Stimulated activated CD8-positive, alpha-beta memory T cell treated with anti-CD3 and anti-CD28 coated beads, Interleukin-4, amount 100 ng/mL, for 1 hour (primary cell): ENCODE measurements at places on chromosomes 16 and 17.

- no peak for DNase-seq
Observed at GRCh38 chr17:14672830-14673229, 371.9 kb downstream of the HS3ST3B1 start.

GRCh38 chr16:578870-579405 is 9.2 kb downstream of the PIGQ start:
- DNase-seq: peak; percentile 19

- no peak for DNase-seq
Observed at GRCh38 chr17:55490376-55490775, 20.9 kb downstream of the SMIM36 start.

DNA sequence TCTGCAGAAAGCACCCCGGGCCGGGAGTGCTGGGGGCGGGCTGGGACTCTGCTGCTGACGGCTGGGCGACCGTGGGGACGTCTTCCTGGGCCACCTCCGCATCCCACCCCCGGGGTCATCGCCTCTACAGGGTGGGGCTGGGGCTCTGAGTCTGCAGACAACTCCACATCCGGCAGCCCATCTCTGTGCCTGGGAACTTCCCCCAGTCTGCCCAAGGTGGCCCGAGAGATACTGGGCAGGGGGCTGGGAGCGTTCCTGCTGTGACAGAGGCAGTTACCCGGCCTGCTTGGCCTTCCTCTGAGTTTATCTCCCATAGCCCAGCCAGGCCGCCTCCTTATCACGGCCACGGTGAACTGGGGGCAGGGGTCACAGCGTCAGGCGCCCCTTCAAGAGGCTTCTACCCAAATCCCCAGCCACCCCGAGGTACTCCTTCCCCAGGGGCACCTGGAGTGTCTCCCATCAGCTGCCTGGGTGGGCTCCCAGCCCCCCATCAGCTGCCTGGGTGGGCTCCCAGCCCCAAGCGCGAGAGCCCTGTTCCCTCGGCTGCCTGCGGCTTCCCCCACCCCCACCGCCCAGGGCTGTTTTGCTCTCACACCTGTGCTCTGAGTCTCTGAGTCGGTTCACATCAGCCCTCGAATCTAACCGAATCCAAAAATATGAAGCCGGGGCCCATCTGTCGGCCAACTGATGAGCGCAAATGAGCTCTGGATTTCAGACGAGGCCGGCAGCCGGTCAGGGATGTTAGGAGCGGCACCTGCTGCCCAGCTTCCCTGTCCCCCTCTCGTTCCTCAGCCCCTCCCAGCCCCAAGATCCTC is 15.6 kb upstream of the CBFA2T3 start:
- no peak for DNase-seq

DNA sequence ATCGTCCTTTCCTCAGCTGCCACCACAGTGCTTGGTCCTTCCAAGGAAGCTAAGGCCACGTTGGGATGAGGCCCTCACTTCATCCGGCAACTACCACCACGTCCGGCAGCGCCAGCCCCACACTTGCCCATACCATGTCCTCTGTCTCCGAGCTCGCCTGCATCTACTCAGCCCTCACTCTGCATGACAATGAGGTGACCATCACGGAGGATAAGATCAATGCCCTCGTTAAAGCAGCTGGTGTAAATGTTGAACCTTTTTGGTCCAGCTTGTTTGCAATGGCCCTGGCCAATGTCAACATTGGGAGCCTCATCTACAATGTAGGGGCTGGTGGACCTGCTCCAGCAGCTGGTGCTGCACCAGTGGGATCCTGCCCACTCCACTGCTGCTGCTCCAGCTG is 44.9 kb downstream of the TTC19 start:
- DNase-seq: no peak

DNA sequence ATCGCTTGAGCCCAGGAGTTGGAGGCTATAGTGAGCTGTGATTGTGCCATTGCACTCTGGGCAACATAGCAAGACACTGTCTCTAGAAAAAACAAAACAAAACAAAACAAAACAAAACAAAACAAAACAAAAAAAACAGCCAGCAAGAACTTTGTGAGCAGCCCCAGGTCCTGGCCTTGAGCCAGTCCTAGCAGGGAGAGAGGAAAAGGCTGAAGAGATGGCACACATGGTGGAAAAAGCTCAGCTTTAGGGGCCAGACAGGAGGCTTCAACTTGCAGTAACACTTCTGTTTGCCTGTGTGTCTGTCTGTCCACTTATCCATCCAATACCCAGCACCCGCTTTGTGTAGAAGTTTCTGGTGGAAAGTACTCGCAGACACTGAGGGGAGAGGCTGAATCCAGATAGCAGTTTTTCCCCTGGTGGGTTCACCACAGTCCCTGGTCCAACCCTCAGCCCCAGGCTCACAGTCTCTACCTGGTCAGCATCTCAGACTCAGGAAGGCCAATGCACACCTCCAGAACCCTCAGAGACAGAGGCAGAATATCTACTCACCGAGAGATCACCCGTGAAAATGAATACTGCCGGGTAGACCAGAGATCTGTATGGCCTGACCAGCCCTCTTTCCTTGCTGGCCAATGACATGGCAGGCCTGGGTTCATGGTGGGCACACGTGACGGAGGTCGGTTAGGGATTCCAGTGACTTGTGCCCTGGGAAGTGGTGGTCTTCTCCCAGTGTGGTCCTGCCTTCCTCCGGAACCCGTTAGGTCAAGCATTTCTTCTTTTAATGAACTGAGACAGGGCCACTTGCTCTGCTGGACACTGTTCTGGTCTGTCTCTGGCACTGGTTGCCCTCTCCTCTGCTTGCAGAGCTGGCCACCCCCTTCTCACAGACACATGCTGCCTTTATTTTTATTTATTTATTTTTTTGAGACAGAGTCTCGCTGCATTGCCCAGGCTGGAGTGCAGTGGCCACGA is 79.5 kb upstream of the DNAJA2 start:
- no peak for DNase-seq
